Stimulated activated CD4-positive, alpha-beta T cell treated with anti-CD3 and anti-CD28 coated beads, Interleukin-1b, Interleukin-23, amount 100 ng/mL, for 1 hour (primary cell): ENCODE measurements at places on chromosomes 12 and 14.

- no peak for DNase-seq
Observed at GRCh38 chr12:80846952-80847351, 90.8 kb downstream of the LIN7A start.

GRCh38 chr12:62319058-62319457 is 58.9 kb downstream of the USP15 start:
- DNase-seq: no peak

DNA sequence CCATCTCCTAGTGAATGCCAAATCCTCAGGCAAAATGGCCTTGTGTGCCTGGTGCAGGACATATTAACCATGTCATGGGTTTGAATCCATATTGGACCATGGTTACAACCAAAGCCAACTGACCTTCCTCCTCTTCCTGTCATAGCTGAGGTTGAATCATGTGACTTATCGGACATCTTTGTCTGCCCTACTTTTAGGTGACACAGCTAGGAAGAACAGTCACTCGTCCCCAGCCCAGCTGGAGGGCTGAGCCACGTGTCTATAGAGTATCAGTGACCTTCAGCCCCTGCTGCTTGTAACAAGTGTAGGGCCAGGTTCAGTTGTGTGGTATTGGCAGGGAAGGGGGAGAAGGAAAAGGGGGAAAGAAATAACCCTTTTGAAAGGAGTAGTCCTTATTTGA is 225.2 kb downstream of the KTN1 start:
- no peak for DNase-seq

DNA sequence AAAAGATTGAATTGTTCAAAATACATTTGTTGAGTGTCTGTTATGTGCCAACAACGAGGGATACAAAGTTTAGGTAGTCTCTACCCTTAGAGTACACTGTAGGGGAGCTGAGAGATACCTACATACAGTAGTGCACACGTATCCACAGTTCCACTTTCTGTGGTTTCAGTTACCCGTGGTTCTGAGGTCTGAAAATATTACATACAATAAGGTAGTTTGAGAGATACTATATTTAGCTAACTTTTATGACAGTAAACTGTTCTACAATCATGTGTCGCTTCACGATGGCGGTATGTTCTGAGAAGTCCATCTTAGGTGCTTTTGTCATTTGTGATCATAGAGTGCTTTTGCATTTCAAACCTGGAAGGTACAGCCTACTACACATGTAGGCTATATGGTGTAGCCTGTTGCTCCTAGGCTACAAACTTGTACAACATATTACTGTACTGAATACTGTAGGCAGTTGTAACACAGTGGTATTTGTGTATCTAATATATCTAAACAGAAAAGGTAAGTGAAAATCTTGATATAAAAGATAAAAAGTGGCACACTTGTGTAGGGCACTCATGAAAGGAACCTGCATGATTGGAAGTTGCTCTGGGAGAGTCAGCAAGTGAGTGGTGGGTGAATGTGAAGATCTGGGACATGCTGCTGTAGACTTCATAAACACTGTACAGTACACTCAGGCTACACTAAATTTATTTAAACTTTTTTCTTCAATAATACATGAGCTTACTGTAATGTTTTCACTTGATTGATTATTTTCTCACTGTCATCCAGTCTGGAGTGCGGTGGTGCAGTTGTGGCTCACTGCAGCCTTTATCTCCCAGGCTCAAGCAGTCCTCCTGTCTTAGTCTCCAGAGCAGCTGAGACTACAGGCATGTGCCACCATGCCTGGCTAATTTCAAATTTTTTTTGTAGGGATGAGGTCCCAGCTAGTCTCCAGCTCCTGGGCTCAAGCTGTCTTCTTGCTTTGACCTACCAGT is 4.0 kb downstream of the CPSF6 start:
- no peak for DNase-seq

- no peak for DNase-seq
Observed at GRCh38 chr12:119182701-119183493, 4.2 kb downstream of the HSPB8 start.

GRCh38 chr12:15520083-15520482 is 197.8 kb downstream of the PTPRO start:
- DNase-seq: no peak

DNA sequence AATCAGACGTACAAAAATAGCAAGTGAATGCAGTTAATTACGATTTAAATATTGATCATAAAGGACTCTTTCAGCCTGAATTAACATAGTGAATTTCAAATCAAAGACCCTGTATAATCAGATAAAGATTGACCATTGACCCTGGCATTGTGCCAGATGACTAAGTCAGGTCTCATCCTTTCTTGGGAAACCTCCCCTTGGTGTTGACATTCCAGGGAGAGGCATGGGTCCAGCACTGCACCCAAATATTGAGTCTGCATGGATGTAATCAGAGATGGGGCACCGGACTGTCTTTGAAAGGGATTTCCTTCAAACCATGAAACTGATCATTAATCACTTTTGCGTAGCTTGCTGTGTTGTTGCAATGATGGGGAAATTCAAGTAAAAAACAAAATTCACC is 1138.2 kb downstream of the BCL11B start:
- no peak for DNase-seq

GRCh38 chr14:51821822-51822221 is 38.6 kb upstream of the GNG2 start:
- DNase-seq: no peak

GRCh38 chr14:52527052-52527451 is 25.3 kb downstream of the TXNDC16 start:
- no peak for DNase-seq

DNA sequence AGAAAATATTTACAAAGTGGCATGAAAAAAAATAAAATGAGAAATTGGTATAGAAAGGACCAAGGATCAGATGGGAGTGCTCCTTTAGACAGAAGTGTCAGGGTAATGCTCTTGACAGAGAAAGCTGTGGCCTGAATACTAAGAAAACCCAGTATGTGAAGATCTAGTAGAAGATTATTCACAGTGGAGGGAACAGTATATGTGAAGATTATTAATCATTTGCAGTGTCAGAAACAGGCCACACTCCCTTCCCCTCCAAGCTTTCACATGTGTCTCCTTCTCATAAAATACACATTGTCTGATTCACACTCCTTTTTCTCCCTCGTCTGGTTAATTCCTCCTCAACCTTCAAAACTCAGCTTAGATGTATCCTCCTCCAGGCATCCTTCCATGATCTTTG is 41.3 kb downstream of the CAPS2 start:
- no peak for DNase-seq

- DNase-seq: no peak
Observed at GRCh38 chr14:96069421-96069820, 30.3 kb downstream of the C14orf132 start.

- no peak for DNase-seq
Observed at GRCh38 chr14:44898551-44898950, 63.2 kb downstream of the KLHL28 start.

DNA sequence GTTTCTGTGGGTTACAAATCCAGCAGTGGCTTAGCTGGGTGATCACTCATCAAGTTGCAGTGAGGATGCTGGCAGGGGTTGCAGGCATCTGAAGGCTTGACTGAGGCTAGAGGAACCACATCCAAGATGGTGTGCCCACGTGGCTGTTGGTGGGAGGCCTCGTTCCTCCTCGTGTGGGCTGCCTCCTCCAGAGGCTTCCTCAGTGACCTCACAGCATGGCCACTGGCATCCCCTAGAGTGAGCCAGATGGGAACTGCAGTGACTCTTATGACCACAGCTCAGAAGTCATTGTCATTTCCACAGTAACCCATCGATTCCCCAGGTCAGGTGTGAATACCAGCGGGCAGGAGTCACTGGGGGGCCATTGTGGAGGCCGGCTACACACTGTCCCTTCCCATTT is 17.8 kb downstream of the AACS start:
- no peak for DNase-seq

- no peak for DNase-seq
Observed at GRCh38 chr14:57153286-57153685, 115.4 kb downstream of the EXOC5 start.

- no peak for DNase-seq
Observed at GRCh38 chr14:68783408-68784225, 9.2 kb downstream of the ZFP36L1 start.

DNA sequence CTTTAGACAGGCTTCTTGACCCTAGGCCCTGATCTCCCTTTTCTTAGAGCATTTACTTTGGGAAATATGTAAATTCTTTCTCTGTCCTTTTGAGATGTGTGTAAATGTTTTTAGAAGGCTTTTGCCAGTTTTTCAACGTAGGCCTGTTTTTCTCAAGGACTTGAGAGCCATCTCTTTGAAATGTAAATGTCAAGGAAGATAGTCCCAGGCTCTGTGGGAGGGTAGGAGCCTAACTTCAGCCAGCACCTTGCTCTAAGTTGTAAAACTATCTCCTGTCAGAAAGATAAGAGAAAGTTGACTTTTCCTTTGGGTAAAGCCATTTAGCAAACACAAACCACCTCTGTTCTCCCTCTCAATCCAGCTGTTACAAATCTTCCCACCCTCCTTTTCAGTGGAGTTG is 219.8 kb downstream of the RPS29 start:
- no peak for DNase-seq
